ENCODE measurements at places on chromosomes 4 and X. TPM values are rescaled to one million over a fixed set of nuclear protein-coding genes. Genes with fewer than 3 reads are reported as not detected.

Gene SOX3
- not detected for total RNA-seq

Gene MBTPS2
- total RNA-seq = 15.5 TPM

GRCh38 chrX:112816908-112817307 is 23.7 kb downstream of the AMOT start:
- DNase-seq = no peak

DNA sequence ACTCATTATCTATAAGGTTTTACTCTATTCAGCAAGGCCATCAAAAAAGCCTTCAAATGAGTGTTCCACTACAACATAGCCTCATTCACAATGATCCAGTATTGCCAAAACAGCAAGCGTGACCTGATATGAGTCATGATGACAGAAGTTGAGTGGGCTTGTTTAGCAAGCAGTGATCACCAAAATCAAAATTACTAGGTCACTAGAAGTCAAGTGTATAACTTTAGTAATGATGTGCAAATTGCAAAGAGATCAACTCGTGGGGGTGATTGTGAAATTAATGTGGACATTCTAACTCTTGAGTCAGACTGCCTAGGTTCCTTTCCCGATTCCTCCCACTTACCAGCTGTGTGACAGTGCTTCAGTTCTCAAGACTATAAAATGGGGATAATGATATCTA is 124.5 kb downstream of the CHM start:
- peak; percentile 36 for DNase-seq

DNA sequence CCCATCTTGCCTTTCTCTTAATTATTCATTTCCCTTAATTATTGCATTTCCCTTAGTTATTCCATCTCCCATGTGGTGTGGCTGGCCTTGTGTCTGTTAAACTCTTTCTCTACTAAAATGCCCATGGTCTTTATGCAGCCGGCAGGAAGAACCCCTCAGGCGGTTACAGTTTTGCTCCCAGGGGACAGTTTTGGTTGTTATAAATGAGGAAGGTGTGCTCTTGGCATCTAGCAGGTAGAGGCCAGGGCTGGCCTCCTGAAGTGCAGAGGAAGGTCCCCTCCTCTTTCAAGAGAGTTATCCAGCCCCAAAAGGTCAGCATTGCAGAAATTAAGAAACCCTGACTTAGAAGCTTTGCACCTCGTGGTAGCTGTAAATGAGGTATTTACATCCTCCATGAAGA is 18.0 kb downstream of the TBL1X start:
- no peak for DNase-seq

DNA sequence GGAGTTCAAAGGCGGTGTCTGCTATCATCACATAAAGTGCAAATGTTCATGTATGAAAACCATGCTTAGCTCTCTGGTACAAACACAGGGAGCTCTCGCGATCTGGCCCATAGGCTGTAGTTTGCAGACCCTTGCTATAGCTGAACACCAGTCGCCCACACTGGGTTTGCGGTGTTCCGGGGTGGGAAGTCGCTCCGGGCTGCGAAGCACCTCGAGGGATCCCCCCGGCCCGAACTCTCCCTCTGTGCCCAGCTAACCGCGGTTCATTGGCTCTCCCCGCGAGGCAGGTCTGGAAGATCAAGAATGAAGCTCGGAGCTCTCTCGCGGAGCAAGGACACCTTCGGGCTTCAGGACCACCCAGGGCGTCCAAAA is 341 bp upstream of the PRPS2 start:
- no peak for DNase-seq

- DNase-seq = no peak
These were observed 183.8 kb upstream of the NUDT10 start for GRCh38 chrX:51148848-51149247.

DNA sequence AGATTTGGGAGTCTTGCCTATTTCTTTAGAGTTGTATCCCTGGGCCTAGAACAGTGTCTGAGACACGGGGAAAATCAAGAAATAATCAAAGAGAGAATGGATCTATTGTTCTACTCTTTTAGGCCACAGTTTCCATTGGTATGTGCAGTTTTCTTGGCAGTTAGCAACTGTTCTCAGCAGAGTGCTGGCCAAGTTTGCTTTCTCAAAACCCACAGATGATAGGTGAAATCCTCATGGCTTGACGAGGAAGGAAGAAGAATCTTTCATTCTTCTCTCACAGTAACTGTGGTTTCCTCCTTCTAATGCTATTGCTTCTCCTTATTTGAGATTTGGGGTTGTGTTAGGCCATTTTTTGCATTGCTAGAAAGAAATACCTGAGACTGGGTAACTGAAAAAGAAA is 42.2 kb downstream of the AGA start:
- DNase-seq = no peak

Data from M059J (cell line).